Dermis blood vessel endothelial cell (primary cell): ENCODE measurements at places on chromosomes 13 and 19.
A peak's percentile ranks its signal among the peaks of the same experiment; 100 is the strongest.

- DNase-seq: peak; percentile 36
Observed at GRCh38 chr19:58328999-58329398, 2.2 kb downstream of the ZSCAN22 start.

- no peak for DNase-seq
Observed at GRCh38 chr19:53883231-53883661, 1.2 kb downstream of the PRKCG start.

GRCh38 chr13:113918981-113919701 lies 54.7 kb downstream of the C13orf46 start:
- DNase-seq: no peak

DNA sequence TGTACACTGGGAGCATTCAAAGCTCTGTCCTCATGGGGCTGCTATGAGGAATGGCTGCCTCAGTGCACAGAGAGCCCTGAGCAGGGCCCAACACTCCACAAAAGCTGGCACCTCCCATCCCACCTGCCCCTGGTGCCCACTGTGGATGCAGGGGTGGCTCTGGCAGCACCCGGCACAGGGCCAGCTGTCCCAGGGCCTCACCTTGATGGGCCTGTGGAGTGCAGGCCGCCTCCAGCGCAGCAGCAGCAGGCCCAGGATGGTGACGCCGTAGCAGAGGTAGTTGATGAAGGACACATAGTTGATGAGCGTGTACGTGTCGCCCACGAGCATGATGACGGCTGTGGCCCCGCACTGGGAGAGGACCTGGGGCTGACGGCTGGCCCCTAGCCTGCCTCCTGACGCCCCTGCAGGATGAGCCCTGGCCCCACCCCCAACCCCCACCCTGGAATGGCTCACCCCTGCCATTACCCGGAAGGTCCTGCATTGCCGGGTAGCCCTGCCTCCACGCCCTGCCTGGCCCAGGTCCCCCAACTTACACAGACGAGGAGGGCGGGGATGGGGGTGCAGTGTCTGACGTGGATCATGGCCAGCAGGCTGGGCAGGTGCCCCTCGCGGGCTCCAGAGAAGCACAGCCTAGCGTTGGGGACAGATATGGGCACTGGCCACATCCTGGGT lies 15.2 kb downstream of the SLC7A10 start:
- DNase-seq: no peak

- no peak for DNase-seq
Observed at GRCh38 chr13:79989217-79989661, 351.7 kb downstream of the SPRY2 start.

DNA sequence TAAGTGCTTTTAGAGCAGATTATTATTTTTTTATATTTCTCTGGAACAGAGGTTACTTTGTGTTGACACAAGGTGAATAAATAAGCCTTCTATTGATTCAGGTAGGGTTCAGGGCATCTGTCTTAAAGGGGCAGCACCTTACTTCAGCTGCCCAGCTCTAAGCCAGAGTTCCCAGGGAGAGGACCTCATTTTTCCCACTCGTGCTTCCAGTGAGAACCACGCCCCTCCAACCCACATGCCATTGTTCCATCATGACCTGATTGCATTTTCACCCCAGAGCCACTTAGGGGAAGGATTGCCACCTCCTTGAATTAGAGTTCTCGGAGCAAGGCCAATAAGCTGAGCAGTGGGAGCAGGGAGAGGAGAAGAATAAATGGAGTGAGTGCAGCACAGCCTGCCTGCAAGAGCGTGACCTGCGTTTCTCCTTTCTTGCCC lies 104.3 kb upstream of the FRY start:
- DNase-seq: no peak

DNA sequence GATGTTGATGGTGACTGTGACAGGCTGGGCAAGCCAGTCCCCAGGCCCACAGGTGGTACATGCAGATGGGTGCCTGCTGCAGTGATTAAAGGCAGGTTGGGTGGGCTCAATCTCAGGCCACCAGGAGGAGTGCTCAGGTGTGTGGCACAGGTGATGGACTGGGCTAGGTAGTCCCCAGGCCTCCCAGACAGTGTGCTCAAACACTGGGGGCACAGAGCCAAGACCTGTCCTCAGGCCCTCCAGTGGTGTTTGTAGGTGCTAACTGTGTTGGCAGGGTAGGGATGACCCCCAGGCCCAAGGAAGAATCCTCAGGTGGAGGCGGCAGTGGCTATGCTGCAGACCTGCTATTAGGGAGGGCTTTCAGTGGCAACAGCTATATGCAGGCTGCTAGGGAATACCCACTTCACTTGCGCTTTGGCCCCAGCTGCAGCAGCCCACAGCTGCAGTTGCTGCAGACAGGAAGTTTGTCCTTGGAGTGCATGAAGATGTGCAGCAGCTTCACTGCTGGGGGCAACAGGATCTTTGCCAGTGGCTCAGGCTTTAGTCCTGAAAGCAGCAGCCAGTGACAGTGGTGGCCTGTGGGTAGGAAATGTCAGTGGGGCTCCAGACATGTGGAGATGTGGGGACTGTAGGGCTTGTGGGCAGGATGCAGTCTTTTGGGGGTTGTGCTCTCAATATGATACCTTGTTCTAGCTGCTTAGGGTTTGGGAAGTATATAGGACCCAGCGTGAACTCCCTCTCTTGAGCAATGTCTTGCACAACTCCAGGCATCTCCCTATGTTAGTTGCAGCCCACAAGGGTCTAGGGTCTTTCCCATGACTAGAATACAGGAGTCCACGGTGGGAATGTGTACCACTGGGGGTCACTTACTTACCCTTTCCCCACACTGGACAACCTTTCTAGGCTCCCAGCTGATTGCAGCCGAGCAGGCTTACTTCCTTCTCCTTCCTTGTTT lies 54.1 kb upstream of the MLNR start:
- DNase-seq: no peak

DNA sequence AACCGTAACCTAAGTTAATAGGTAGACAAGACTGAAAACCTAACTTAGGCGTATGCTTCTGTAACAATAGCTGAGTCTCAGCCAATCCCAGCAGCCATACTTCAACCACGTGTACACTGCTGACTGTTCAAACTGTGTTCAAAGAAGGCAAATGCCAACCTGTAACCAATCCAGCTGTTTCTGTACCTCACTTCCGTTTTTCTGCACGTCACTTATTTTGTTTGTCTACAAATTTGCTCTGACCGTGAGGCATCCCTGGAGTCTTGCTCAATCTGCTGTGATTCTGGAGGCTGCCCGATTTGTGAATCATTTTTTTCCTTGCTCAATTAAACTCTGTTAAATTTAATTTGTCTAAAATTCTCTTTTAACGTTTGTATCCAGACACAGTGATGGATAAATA lies 59.2 kb downstream of the EDNRB start:
- DNase-seq: no peak

GRCh38 chr19:11130824-11131455 lies 24.6 kb downstream of the SPC24 start:
- DNase-seq: peak; percentile 95
